ELF-1 (cell line): ENCODE measurements at places on chromosomes 12 and 14.

DNA sequence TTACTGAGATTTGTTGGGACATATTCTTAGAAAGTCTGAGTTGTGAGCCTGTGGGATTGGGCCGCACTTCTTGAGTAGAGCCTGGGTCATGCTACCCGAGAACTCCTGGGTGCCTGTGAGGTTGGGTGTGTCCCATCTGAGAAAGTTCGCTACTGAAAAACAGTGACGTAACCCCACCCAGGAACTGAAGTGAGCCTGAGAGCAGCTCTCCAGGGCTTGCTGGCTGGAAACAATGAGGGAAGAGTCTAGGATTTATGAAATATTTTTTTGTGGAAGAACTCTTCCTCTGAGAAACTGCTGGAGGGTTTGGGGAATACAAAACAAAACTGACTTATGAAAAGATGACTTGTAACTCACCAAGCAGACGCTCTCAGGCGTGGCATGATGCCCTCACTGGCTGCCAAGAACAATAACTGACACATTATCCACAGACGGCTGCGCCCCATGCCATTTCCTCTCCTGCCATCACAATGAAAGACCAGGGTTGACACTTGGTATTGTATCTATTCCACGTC lies 69.2 kb downstream of the RASSF3 start:
- no peak for DNase-seq

GRCh38 chr14:59534361-59534987 lies 42.1 kb downstream of the CCDC175 start:
- no peak for DNase-seq

DNA sequence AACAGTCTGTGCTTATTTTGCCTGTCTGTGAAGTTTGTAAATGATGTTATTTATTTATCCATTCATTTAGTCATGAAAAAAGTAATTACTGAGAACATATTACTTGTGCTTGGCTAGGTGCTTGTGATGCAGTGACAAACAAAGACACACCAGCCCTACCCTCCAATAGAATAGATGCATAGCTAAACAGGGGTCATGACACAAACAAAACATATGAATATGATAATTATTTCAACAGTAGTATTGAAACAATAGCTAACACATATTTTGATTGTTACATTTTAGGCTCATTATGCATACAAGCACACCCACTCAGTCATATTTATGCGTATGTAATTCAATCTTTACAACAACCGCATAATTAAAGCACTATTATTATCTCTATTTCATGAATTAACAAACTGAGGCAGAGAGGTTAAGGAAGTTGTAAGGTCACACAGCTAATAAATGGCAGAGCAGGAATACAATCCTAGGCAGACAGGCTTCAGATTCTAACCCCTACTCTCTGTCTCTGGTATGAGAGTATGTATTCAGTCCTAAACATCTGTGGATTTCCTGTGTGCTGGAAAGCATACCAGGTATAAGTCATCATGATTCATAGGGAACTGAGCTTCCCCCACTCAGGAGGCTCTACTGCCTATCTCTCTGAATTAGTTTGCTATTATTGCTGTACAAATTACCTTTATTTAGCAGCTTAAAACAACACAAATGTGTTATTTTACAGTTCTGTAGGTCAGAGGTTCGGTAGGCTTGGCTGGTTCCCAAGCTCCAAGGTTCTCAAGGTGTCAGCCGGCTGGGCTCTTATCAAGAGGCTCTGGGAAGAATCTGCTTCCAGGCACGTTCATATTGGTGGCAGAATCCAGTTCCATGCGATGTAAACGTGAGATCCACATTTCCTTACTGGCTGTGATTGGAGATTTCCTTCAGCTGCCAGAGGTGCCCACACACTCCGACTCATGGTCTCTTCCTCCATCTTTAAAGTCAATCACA lies 509.4 kb downstream of the GALC start:
- DNase-seq = no peak

DNA sequence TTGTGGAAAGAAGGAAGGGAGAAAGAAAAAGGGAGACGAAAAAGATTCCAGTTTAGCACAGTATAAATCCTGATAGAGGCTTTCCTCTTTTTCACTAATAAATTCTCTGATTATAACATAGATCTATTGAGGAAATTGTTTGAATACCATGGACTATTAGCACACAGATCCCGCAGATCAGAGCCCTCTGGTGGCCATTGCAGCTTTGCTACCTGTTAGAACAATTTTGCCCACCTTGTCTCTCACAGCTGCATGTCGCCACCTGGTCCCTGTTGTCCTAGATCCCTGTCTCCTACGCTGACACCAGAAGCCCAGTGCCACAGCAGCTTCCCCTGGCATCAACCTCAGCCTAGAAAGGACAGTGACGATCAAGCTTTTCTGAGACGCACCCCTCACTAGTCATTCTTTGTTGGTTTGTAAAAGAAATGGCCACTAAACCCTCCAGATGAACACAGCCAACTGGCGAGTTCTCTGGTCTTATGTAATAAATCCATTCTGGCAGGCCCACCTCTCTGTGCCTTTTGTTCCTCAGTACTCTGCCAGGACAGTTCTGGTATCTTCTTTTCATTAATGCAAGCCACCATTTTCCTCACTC lies 9.9 kb downstream of the GPHB5 start:
- peak; percentile 28 for DNase-seq

- DNase-seq = peak; percentile 47
Observed at GRCh38 chr14:88168498-88169165, 154.4 kb downstream of the KCNK10 start.

DNA sequence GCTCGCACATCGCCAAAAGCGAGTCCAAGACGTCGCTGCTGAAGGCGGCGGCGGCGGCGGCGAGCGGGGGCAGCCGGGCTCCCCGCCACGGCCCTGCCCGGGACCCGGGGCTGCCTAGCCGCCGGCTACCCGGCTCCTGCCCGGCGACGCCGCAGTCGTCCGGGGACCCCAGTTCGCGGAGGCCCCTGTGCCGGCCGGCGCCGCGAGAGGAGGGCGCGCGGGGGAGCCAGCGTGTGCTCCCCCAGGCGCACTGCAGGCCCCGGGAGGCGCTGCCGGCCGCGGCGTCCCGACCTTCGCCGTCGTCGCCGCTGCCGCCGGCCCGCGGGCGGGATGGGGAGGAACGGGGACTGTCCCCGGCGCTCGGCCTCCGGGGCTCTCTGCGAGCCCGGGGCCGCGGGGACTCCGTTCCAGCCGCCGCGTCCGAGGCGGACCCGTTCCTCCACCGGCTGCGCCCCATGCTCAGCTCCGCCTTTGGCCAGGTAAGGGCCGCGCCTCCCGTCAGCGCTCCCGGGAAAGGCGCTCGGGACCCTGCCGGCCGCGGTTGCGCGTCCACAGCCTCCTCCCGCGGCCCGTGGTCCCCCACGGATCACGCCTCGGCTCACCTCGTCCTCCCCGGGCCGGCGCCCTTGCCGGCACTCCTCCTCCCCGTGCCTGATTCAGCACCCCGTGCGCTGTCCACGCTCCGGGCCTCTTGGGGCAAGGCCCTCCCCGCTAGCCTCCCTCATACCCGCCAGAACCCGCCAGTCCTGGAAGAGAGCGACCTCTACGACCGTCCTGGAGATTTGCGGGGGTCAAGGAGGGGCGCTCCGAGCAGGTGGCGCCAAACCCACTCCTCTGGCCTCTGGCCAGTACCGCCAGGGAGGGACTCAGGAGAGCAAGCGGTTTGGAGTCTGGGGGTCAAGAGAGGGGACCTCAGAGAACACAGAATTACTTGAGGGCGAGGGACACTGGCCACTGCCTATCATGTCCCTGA lies 721 bp downstream of the CABP1 start:
- DNase-seq = peak; percentile 84

- no peak for DNase-seq
Observed at GRCh38 chr12:59499774-59500173, 96.1 kb upstream of the SLC16A7 start.

DNA sequence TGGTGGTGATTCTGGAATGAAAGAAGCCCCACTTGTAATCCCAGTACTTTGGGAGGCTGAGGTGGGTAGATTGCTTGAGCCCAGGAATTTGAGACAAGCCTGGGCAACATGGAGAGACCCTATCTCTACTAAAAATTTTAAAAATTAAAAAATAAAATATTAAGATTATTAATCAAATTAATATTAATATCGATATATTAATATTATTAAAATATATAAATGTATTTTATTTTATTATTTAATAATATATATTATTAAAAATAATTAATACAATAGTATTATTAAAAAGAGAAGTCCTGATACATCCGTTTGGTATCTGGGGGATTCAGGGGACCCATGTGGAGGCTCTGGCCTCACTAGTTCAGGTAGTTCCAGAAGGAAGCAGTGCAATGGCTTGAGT lies 68.7 kb downstream of the FOXN4 start:
- no peak for DNase-seq

GRCh38 chr12:64001439-64001838 lies 156.9 kb downstream of the SRGAP1 start:
- no peak for DNase-seq

GRCh38 chr12:113464852-113465719 lies 6.6 kb downstream of the LHX5 start:
- DNase-seq = no peak

DNA sequence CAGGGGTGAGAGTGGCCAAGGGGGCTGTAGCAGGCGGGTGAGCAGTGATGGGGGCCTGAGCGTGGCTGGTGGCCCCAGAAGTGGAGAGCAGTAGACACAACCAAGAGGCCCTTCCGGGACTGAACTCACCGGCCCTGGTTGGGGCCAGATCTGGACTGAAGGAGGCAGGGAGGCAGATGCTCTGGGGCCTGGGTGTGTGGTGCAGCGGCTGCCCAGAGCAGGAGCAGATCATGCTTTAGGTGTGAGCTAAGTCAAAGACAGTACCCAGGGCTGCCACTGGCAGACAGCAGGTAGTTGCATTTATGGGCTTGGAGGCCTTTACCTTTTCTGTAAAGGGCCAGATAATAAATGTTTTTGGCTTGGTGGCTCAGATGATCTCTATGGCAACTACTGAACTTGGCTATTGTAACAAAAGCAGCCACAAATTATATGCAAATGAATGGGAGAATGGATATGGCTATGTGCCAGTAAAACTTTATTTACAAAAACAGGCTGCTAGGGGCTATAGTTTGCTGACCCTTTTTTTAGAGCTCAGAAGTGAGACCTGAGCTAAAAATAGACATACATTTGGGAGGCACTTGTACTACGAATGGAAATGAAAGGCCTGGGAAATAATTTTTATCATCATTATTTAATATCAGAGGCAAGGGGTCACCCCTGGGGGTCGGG lies 25.6 kb downstream of the SETD1B start:
- no peak for DNase-seq

DNA sequence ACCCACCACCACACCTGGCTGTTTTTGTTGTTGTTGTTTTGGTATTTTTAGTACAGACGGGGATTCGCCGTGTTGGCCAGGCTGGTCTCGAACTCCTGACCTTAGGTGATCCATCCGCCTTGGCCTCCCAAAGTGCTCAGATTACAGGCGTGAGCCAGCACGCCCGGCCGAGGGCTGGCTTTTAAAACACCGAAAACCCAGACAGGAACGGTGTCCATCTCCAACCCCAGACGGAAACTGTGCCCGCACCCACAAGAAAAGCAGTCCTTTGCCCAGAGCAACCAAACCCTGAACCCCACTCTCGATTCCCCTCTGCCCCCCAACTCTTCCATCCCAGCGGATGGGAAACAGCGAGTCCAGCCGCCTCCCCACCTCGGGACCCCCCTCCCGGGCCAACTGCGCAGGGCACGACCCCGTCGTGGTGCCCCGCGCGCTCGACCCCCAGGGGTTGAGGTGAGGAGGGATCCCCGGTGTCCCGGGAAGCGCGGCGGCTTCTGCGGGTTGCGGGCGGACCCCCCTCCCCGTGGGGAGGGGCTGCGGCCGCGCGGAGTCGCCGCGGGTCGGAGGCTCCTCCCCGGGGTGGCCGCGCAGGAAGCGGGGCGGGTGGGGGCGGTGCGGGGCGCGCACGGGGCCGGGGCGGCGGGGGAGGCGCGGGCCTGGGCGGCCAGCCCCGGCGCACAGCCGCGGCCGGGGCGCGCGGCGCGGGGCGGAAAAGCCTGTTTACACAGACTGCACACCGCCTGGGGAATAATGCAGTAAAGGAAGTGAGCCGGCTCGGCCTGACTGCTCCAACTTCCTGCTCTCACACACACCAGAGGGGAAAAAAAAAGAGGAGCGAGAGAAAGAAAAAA lies at the start of gene ELK3:
TSS of gene ELK3 (plus strand) at position 651 of the 851 bp plus-strand sequence.
- peak; percentile 65 for DNase-seq

DNA sequence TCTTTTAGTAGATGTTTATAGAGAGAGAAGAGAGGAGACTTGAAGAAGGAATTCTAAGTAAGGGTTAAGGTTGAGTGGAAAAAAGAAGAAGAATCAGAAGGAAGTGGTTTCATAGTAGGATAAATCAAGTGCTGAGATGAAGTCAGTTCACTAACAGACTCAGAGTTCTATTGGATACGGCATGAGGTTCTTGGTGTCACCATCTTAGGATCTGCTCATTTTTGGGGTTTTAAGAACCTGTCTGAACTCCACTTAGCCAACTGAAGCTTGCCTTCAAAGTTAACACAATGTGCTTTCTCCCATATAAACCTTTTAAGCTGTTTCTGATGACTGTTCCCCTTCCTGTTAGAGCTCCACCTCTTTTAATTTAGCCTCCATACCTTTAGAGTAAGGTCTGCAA lies 152.6 kb downstream of the PRKCH start:
- DNase-seq = no peak
